CD4-positive, alpha-beta T cell treated with Interleukin-15 for 1 hour (primary cell): ENCODE measurements at places on chromosomes 2 and 18.

DNA sequence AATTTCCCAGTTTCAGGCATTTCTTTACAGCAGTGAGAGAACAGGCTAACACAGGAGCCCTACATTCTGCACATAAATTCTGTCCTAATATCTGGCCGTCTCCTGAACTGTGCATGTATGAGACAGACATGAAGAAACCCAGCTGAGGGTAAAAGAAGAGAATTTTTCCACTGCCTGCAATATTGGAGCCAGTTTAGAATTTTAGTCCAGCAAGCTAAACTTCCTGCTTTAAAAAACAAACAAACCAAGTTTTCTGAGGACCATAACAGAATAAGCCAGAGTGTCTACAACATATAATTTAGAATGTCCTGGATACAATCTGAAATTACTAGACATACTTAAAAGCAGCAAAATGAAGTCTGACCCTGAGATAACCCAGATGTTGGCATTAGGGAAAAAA, 215.1 kb upstream of the KLHL29 start:
- no peak for DNase-seq

GRCh38 chr2:44817256-44817655, 124.2 kb upstream of the SIX3 start:
- DNase-seq, result no peak

DNA sequence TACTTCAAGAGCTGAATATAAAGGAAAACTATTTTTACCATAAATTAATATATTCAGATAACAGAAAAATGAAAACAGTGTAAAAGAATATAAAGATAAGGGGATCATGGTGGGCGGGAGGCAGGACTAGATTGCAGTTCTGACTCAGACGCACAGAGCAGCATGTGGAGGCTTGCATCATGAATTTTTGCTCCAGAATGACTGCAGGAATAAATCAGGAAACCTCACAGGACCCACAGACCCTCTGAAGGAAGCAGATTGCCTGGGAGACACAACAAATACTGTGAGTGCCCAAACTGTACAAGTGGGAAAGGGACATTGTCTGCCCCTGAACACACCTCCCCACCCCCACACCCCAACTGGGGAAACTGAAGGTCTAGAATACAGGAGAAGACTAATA, 19.2 kb upstream of the SIGLEC15 start:
- DNase-seq, result no peak

DNA sequence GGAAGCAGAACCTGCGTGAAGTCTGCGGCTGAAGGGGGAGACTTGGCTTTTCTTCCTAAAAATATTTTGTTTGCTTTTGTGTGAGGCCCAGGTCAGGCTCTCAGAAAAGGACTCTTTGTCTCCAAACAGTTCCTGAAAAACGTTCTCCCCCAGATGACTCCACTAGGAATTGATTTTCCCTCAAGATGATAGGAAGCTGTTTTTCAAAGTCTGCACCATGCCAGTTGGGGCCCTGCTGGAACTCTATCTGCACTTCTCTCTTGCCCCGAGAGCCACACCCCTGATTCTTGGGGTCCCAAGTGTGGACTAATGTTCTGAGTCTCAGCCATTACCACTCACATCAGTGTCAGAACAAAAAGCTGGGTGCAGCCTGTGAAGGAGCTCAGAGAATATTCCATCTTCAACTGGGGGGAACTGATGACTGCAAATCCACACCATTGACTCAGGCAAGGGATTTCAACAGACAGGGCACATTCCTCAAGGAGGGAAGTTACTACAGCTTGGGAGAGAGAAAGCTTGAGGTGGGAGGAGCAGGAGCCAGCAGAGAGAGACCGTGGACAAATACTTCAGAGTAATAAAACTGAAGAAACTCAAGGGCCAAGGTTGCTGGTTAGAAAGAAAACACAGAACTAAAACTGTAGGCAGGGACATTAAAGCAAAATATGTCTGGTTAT, 768.3 kb downstream of the RNF144A start:
- no peak for DNase-seq

DNA sequence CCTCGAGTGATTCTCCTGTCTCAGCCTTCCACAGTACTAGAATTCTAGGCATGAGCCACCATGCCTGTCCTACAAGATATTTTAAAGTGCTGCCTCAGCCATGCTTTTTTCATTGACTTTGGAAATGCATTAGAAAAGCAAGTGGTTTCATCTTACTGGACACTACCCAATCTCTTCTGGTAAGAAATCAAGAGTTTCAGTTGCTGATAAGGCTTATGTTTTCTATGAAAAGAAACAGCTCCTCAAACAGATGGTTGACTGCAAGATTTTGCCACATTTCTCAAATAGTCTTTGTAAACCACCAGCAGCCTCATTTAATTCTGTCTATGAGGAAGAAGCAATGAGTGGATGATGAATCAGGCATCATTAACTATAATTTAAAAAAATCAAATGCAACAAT, 264.5 kb upstream of the LRP1B start:
- DNase-seq, result no peak

DNA sequence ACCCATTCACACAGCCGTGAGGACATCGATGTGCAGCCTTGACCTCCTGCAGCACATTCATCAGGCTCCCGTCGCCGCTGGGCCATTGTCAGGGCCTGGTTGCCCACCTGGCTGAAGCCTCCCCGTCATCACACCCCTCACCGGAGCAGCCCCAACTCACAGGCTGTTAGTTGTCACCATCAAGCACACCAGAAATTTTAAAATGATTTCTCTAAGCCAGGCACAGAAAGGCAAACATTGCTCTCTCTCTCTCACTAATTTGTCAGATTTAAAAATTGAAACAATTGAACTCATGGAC, 167.1 kb downstream of the RTP5 start:
- no peak for DNase-seq

- DNase-seq, result no peak
Measured at GRCh38 chr2:55511508-55512124, 7.9 kb upstream of the CFAP36 start.

GRCh38 chr18:50297621-50298442, 10.3 kb upstream of the CXXC1 start:
- DNase-seq, result peak; percentile 83

DNA sequence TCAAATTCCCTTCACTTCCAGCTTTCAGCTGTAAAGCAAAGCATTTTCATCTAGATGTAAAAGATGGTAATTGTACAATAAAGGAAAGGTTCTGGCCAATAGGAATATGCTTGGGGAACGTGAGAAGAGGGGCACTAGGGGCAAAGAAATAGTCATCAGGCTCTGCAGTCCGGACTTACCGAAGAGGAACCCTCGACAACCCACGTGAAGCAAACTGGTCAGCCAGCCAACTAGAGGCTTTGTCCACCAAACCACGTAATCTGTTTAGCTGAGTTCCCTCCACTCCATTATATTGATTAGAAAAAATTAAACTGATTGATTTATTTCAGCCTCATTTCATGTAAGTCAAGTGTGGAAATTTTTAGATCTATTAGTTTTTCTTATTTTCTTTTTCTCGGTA, 300.4 kb upstream of the FANCL start:
- DNase-seq, result no peak

GRCh38 chr2:218381916-218382366, at the start of gene SLC11A1:
SLC11A1 (plus strand) TSS chr2:218382273; CDS start chr2:218382369, 96 bp downstream.
- peak; percentile 81 for DNase-seq

- DNase-seq, result no peak
Measured at GRCh38 chr18:50358844-50359243, 16.0 kb upstream of the SKA1 start.
